ENCODE measurements at places on chromosomes 16 and 17. TPM values are rescaled to one million over a fixed set of nuclear protein-coding genes. Genes with fewer than 3 reads are reported as not detected.
A peak's percentile ranks its signal among the peaks of the same experiment; 100 is the strongest.

DNA sequence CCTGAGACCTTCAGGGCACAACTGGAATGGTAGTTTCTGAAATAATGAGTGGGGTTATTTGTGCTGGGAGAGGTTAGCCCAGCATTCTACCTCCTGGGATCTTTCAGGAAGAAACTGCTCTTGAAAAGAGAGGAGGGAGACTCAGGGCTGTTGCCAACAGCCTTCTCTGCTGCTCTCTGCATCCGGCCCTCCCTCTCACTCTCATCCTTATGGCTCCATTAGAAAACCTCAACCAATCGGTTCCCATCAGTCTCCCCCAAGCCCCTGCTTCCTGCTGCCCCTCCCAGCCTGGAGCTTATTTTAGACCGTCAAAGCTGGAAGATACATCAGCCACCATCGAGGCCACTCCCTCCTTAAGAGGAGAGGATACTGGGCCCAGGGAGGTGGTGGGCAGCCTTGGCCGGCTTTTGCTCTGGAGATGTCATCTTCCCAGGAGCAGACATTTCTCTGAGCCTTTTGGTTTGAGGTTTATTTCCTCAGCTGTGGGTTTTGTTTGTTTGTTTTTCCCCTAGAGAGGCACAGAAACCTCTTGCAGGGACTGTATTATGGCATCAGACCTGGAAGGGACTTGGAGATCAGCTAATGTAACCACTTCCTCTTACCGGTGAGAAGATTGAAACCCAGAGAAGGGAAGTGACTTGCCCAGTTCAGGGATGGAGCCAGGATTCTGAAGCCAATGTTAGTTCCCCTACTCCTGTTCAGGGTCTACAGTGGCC, 2.7 kb downstream of the MPRIP start:
- H3K36me3 ChIP-seq, result no peaks in the 10 kb centered on the region
- peak overlapping the region; percentile 87 for H3K27ac ChIP-seq
- peaks cover 82% of the 10 kb centered on the region for H3K4me1 ChIP-seq
- H3K27me3 ChIP-seq, result no peaks in the 10 kb centered on the region
- DNase-seq, result no peak

DNA sequence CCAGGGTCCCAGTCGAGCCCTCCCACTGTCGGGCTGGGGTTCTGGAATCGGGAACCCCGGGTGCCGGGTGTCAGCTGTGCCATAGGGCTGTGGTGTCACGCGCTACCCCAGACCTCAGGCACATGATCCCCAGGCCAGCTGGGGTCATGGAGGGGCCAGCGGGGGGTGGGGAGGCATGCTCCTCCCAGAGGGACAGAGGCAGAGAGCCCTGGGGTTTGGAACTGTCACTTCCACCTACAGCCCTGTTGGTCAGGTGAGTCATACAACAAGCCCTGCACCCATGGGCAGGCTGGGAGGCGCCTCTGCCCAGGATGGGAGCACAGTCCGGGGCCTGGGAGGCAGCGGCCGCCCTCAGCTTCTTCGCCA, 63.0 kb downstream of the BAIAP2 start:
- peaks cover 5% of the 10 kb centered on the region for H3K4me1 ChIP-seq
- peaks cover 19% of the 10 kb centered on the region for H3K36me3 ChIP-seq
- H3K27ac ChIP-seq, result no peak overlapping the region
- no peaks in the 10 kb centered on the region for H3K27me3 ChIP-seq

GRCh38 chr16:88016964-88017363, 65.7 kb downstream of the BANP start:
- no peaks in the 10 kb centered on the region for H3K27me3 ChIP-seq
- no peak overlapping the region for H3K4me3 ChIP-seq
- H3K27ac ChIP-seq, result no peak overlapping the region
- DNase-seq, result no peak
- no peaks in the 10 kb centered on the region for H3K4me1 ChIP-seq
- no peaks in the 10 kb centered on the region for H3K36me3 ChIP-seq

DNA sequence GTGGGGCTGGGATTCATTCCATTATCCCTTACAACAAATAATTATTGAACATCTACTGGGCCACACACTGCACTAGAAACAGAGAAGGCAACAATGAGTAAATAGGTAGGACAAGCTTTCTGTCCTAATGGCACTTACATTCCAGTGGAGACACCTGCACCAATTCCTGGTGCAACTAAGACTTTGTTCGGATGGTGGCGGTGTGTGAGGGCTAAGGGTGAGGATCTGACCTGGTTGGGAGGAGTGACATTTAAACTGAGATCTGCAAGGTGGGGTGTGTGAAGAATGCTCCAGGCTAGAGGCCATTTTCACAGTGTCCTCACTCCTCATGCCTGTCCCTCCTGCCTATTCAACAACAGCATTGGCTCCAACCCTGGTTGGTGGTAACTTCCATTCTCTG, 510.0 kb downstream of the XYLT1 start:
- no peaks in the 10 kb centered on the region for H3K4me1 ChIP-seq
- no peaks in the 10 kb centered on the region for H3K36me3 ChIP-seq
- no peak overlapping the region for H3K4me3 ChIP-seq
- DNase-seq, result no peak
- no peaks in the 10 kb centered on the region for H3K27me3 ChIP-seq

GRCh38 chr16:4488499-4488967, 12.3 kb downstream of the HMOX2 start:
- H3K4me1 ChIP-seq, result peaks cover 25% of the 10 kb centered on the region
- no peak overlapping the region for H3K4me3 ChIP-seq
- DNase-seq, result no peak
- H3K27me3 ChIP-seq, result no peaks in the 10 kb centered on the region
- H3K27ac ChIP-seq, result no peak overlapping the region

DNA sequence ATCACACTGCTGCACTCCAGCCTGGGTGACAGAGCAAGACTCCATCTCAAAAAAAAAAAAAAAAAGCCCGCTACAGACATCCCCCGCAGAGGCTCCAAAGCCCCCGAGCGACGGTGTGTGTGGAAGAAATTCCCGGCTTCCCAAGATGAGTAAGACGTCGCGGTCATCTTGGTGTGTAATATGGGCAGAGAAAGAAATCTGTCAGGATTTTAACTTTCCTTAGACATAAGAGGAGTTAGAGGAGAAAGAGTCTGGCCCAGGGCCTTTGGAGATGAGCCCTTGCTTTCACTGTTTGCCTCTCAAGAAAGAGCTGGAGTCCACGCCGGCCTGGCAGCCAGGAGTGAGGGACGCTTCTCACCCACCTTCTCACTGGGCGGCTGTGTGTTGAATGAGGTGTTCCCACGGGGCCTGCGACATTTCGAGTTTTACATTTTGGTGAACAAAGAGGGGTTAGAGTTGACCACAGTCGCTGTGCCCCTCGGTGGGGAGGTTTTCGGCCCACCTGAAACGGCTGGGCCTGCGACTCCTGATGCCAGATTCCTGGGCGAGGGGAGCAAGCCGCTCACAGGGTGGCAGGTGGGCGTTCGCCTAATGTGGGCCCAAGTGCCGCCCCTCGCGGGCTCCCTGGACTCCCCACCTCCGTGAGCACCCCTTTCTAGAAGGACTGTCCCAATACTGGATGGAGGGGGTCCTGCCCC, 17.9 kb downstream of the C1QTNF1 start:
- DNase-seq, result no peak
- H3K4me1 ChIP-seq, result peaks cover 9% of the 10 kb centered on the region
- no peaks in the 10 kb centered on the region for H3K36me3 ChIP-seq
- no peak overlapping the region for H3K4me3 ChIP-seq
- H3K27ac ChIP-seq, result no peak overlapping the region

DNA sequence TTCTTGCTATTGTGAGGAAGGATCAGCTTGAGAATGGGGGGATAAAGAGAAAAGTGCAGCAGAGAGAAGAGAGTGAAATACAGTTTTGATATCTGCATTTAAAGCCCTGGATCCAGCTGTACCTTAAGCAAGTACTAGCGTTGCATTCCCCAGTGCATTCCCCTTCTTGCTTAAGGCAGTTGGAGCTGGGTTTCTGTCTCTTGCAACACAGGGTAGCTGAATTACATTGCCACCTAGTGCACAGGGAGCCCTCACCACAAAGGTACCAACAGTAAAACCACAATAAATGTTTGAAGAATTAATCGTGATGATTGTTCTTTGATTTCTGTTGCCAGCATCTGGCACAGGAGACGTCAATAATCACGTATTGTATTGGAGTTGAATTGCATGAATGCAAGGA, 588.7 kb downstream of the RBFOX1 start:
- no peaks in the 10 kb centered on the region for H3K4me1 ChIP-seq
- H3K27me3 ChIP-seq, result no peaks in the 10 kb centered on the region
- H3K36me3 ChIP-seq, result no peaks in the 10 kb centered on the region

GRCh38 chr16:83738923-83739503, 68.8 kb upstream of the HSBP1 start:
- no peaks in the 10 kb centered on the region for H3K27me3 ChIP-seq
- H3K27ac ChIP-seq, result no peak overlapping the region
- no peak overlapping the region for H3K4me3 ChIP-seq
- no peaks in the 10 kb centered on the region for H3K36me3 ChIP-seq
- no peaks in the 10 kb centered on the region for H3K4me1 ChIP-seq
- no peak for DNase-seq

DNA sequence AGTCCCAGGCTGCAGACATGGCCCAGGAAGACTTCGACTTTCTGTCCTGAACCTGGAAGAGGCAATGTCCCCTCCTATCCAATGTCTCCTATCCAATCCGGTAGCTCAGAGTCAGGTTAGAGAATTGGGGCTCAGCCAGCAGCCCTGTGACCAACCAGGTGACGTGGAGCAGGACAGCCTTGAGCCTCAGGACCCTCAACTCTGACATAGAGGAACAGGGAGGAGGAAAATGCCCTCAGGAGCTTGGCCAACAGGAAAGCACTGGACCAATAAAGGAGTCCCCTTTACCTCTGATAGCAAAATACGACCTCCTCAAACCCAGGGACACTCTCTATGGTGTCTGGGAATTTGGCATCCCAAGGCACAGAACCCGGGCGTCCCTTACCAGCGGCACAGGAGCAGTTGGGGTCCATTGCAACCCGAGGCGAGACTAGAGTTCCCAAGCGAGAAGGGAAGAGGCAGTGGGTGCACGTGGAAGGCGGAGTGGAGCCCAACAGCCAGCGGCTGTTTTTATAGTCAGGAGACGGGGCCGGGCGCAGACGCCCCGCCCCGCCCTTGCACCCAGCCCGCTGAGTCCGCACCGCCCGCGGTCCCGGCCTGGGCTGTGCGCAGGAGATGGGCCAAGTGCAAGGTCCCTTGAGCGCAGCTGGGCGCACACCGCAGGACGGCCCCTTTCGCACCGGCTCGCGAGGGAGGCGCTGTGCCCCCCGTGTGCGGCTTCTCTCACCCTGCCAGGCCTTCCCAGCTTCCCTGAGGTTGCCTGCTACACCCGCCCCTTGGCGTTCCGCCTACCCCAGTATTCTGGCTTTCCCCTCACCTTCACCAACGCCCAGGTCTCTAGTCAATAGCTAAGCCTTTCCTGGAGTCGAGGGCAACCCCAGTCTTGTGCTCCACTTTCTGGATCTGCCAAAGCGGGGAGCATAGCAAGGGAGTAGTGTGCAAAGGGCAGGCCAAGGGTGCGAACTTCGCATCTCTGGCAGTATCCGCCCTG, at the start of gene MT1G:
TSS of gene MT1G (minus strand) at position 485 of the 991 bp plus-strand sequence. CDS start at position 413, 72 bp downstream.
- no peaks in the 10 kb centered on the region for H3K36me3 ChIP-seq
- H3K27ac ChIP-seq, result no peak within 1 kb of the TSS
- peak; percentile 64 for DNase-seq
- H3K4me3 ChIP-seq, result peak within 1 kb of the TSS; percentile 24
- peaks cover 82% of the 10 kb centered on the region for H3K27me3 ChIP-seq

DNA sequence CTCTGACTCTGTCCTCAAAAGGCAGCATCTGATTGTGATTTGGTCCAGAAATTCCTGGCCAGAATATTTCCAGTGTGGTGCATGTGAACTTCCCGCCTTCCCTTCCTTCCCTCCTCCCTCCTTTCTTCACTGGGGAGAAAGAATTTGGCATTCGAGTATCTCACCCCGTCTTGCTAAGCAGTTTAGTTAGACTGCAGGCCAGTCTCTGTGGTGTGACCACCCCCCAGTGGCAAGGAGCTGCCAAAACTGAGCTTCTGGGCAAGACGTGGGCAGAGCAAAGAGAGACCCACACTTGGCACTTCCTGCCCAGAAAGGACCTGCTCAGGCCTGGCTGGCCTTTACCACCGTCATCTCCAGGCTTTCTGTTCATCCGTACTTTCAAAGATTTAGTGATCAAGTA, 36.4 kb downstream of the SNX20 start:
- no peak overlapping the region for H3K4me3 ChIP-seq
- no peaks in the 10 kb centered on the region for H3K36me3 ChIP-seq
- no peaks in the 10 kb centered on the region for H3K4me1 ChIP-seq
- no peak overlapping the region for H3K27ac ChIP-seq
- peak; percentile 13 for DNase-seq

- H3K4me1 ChIP-seq, result no peaks in the 10 kb centered on the region
- H3K27ac ChIP-seq, result no peak overlapping the region
- no peak overlapping the region for H3K4me3 ChIP-seq
- H3K36me3 ChIP-seq, result no peaks in the 10 kb centered on the region
Measured at GRCh38 chr16:86895606-86896005, 317.3 kb downstream of the FOXL1 start.

- peaks cover 52% of the 10 kb centered on the region for H3K36me3 ChIP-seq
- peaks cover 99% of the 10 kb centered on the region for H3K4me1 ChIP-seq
- peak overlapping the region; percentile 61 for H3K27ac ChIP-seq
- no peak for DNase-seq
Measured at GRCh38 chr16:11675561-11676511, 7.6 kb downstream of the SNN start.

DNA sequence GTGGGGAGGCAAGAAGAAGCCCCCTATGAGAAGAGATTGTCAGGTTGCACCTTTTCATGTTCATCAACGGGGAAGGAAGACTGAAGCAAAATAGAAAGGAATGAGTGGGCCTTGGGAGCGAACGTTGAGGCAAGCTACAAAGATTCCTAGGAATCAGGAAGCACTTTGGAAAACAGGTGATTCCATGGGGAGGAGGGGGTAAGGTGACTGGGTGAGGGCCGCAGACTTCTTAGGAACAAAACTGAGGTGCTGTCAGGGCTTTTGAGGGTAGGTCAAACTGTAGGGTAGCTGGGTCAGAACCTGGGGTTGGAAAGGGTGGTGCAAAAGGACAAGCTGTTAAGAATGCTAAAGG, 528 bp downstream of the ITFG1 start:
- DNase-seq, result no peak
- no peaks in the 10 kb centered on the region for H3K27me3 ChIP-seq
- H3K36me3 ChIP-seq, result no peaks in the 10 kb centered on the region
- peaks cover 59% of the 10 kb centered on the region for H3K4me1 ChIP-seq

DNA sequence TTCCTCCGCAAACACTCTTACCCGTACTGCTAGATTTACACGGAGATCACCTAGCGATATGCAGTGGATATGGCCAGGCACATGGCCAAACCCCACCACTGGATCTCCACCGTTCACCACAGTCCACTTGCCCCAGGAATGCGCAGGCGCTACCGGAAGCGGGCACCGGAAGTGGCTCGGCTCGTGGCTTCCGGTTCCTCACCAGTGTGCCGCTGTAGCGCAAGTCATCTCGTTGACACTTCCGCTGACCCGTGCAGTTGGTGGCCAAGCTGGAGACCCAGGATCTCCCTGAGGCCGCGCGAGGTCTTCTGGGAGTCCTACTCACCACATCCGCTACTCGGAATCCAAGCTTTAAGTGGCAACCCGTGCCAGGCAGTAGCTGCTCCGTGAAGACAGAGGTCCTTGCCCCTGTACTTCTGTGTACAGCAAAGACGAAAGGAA, 11.5 kb downstream of the ZNF597 start:
- H3K4me1 ChIP-seq, result no peaks in the 10 kb centered on the region
- peak; percentile 22 for DNase-seq
- no peak overlapping the region for H3K27ac ChIP-seq
- H3K36me3 ChIP-seq, result peaks cover 20% of the 10 kb centered on the region
- H3K27me3 ChIP-seq, result no peaks in the 10 kb centered on the region
- H3K4me3 ChIP-seq, result no peak overlapping the region

GRCh38 chr17:71409712-71410111, 711.1 kb upstream of the SOX9 start:
- no peaks in the 10 kb centered on the region for H3K27me3 ChIP-seq
- DNase-seq, result no peak
- H3K4me3 ChIP-seq, result no peak overlapping the region
- H3K27ac ChIP-seq, result no peak overlapping the region

The PRKCA gene
- 2.5 TPM for polyA plus RNA-seq

The USP6 gene
- polyA plus RNA-seq, result 0.01 TPM

The CSH2 gene
- not detected for polyA plus RNA-seq

The LITAFD gene
- not detected for polyA plus RNA-seq

The ODAD4 gene
- 1.5 TPM for polyA plus RNA-seq

The LGALS9C gene
- not detected for polyA plus RNA-seq

Measured in heart right ventricle (tissue), 16 donors.